Activated CD4-positive, alpha-beta T cell treated with anti-CD3 and anti-CD28 coated beads, Interleukin-2, amount 10 ng/mL, durations not matched to agents 7 days and 5 days (primary cell): ENCODE measurements at places on chromosomes 5 and 9. TPM values are rescaled to one million over a fixed set of nuclear protein-coding genes. Genes with fewer than 3 reads are reported as not detected.
A peak's percentile ranks its signal among the peaks of the same experiment; 100 is the strongest.

The PTGDS gene
- total RNA-seq, result 24.0 TPM

- no peak for DNase-seq
Measured at GRCh38 chr5:60277941-60278340, 384.4 kb upstream of the PDE4D start.

GRCh38 chr5:179373961-179374505 lies 28.8 kb upstream of the ADAMTS2 start:
- no peak for DNase-seq

GRCh38 chr5:74647096-74647495 lies 6.6 kb upstream of the ENC1 start:
- no peak for DNase-seq

GRCh38 chr5:148817606-148818005 lies 8.8 kb upstream of the ADRB2 start:
- DNase-seq, result no peak

The TLR4 gene
- 0.06 TPM for total RNA-seq

The CCDC180 gene
- total RNA-seq, result 4.6 TPM

DNA sequence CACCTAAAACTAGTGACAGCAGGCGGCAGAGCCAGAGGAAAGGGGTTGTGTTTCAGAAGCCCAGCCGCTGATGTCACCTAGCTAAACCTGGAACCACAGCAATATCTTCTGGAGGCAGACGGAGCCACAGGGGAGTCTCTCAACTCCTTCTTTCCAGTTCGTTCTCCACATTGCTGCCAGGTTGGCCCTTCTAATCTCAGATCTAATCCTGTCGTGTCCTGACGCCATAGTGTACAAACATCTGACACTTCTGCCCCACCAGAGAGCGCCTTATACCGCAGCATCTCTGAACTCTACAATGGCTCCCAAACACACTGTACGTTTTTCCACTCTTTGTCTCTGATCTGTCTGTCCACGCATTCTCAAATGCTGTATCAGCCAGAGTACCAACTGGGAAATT lies 240.0 kb downstream of the SMARCA2 start:
- no peak for DNase-seq

- DNase-seq, result peak; percentile 49
Measured at GRCh38 chr5:144203750-144204596, 33.3 kb downstream of the KCTD16 start.

GRCh38 chr9:33452828-33453271 lies 5.5 kb upstream of the AQP3 start:
- peak; percentile 57 for DNase-seq

DNA sequence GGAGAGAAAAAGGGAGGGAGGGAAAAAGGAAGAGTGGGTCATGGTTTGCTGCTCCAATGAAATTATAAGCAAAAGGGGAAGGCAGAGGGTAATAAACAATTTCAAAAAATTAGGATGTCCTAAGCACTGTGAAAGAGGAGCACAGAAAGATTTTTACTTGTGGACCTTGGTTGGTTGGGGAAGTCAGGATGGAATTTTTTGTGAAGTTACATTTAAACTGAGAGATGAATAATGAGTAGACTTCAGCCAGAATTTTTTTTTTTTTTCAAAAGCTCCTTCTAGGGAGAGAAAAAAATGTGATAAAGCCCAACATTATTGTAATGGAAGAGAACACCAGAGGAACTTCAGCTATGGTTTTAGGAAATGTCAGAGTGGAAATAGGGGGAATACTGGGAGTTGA lies 515.9 kb upstream of the PAPPA start:
- DNase-seq, result no peak

DNA sequence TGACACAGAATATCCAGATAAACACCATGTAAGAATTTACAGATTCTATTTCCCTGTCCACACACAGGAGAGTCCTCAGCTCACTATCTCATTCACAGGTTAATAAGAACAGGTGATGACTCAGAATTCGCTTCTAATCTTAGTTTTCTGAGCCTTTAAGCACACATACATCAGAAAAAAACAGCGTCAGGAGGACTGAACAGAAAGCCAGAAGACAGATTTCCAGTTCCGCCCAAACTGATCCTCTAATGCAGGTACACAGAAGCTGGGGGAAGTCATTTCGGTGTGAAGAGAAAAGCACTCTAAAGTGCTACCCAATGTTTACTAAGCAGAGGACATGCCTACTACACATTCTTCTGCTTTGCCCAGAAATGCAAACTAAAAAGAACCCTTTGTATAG lies 1.6 kb downstream of the CEMIP2 start:
- DNase-seq, result peak; percentile 34

The TMED9 gene
- total RNA-seq, result 94.0 TPM

DNA sequence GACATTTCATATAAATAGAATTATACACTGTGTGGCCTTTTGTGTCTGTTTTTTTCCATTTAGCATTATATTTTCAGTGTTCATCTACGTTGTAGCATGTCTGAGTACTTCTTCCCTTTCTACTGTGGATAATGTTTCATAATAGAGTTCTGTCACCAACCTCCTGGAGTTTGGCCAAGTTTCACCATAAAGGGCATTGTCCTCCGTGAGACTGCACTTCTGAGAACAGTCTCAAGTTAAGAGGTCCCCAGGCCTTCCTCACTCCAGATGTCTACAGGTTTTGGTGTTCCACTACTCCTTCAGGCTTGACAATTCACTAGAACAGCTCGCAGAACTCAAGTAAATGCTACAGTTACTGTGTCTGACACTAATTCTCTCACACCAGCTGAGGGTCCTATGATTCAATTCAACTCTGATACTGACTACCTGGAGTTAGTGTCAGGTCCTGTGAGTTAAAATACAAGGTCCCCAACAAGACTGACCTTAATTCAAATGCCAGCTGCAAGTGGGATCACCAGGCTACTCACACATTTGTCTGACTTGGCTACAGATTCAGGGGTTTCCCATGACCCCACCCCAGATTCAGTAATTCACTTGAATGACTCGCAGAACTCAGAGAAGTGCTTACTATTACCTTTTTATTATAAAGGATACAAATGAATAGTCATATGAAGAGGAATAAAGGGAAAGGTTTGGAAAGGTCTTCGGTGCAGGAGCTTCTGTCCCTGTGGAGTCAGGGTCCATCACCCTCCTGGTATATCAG lies 31.1 kb downstream of the SLC35A4 start:
- no peak for DNase-seq

The GABRA1 gene
- not detected for total RNA-seq

- no peak for DNase-seq
Measured at GRCh38 chr5:105680858-105681475, 1989.8 kb downstream of the EFNA5 start.

GRCh38 chr9:93774331-93775102 lies 180.6 kb downstream of the BARX1 start:
- DNase-seq, result no peak

GRCh38 chr9:19155106-19155935 lies 28.0 kb upstream of the PLIN2 start:
- DNase-seq, result no peak

DNA sequence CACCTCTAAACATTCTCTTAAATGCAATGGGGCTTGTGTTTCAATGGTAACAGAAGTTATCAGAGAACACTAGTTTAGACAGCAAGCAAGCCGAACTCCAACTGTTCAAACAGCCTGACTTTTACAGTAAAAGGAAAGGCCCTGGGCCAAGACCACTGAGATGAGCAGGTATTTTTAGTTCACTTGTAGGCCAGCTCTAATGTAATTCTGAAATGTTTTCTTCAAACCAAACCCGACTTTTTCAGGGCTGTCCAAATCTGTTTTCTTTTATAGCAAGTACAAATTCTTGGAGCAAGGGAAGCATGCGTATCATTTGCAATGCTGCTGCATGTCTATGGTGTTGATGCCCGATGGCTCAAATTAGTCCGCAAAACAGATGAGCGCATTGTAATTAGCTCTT lies 192.9 kb downstream of the SLF1 start:
- DNase-seq, result no peak

GRCh38 chr5:151202381-151203139 lies 21.3 kb downstream of the CCDC69 start:
- DNase-seq, result no peak

GRCh38 chr5:125756456-125756855 lies 666.8 kb upstream of the GRAMD2B start:
- no peak for DNase-seq

GRCh38 chr9:117616431-117616831 lies 87.8 kb upstream of the TLR4 start:
- no peak for DNase-seq

GRCh38 chr9:91800473-91801030 lies 149.5 kb downstream of the ROR2 start:
- no peak for DNase-seq

The LCN9 gene
- not detected for total RNA-seq
